ENCODE measurements at places on chromosomes 3 and 15. TPM values are rescaled to one million over a fixed set of nuclear protein-coding genes. Genes with fewer than 3 reads are reported as not detected.

The TRIM71 gene
- not detected for total RNA-seq

The WWTR1 gene
- total RNA-seq = 0.11 TPM

The SGO1 gene
- 11.6 TPM for total RNA-seq

The DUOX1 gene
- not detected for total RNA-seq

Data from Karpas-422 (cell line).